ENCODE measurements at places on chromosomes 6 and 20.

GRCh38 chr6:90458353-90459224 is 128.3 kb downstream of the MAP3K7 start:
- peak; percentile 14 for DNase-seq

DNA sequence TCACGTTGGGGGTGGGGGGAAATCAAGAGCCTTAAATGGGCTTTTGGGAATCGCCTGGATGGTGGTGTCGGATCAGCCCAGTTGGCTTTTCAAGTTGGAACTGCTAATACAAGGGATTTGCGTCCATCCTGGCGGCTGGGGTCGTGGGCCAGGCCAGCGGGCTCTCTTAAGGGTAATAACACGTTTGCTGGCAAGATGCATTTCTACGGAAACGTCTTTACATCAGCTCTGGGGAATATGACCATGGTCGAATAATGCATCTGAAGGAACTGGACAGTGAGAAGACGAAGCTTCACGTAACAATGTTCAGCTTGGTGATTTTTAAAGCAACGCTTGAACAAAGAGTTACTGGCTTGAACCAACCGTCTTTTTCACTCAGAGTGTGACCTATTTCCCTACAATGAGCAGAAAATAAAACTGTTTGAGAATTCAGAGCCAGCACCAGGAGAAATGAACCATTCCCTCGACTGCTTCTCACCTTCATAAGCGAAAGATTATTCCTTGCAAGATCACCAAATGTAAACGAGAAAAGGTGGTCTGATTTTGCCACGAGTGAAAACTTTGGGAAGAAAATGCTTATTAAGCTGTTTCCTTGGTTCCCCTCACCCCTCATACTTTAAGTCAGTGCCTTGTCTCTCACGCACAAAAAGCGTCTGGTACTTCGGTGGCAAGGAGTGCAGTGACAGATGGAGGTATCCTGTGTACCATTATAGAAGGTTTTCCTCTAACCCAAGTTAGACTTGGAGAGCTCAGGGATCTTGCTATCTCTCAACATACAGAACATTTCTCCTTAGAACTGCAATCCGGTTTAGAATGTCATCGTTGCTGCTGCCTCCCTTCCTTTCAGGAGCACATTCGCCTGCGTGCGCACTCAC is 1.4 kb upstream of the MARCKS start:
- peak; percentile 34 for DNase-seq

GRCh38 chr6:37479266-37479854 is 20.3 kb downstream of the CCDC167 start:
- no peak for DNase-seq

DNA sequence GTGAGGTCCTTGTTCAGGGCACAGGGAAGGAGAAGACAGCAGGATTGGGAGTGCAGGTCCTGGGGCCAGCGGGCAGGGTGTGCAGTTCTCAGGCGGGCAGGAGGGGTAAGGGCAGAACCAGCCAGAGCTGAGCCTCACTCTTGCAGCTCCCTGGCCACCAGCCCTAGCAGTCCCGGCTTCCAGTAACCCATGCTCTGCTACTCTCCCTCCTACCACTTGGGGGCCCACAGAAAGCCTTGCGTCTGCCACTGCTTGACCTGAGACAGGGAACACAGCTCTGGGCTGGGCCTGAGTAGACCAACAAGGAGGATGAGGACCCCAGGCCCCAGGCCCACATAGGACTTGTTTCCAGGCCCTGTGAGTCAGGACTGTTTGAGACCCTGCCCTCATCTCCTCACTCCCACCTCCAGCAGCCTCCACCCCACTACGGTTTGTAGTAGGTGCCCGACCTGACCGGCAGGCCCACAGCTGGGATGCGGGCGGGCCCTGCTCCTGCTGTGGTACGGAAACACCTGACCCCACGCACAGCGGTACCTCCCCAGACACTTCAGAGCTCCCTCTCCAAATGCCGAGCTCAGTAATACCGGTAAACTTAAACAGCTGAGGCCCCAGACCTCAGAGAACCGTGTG is 39.2 kb downstream of the KCNK5 start:
- DNase-seq: peak; percentile 46

DNA sequence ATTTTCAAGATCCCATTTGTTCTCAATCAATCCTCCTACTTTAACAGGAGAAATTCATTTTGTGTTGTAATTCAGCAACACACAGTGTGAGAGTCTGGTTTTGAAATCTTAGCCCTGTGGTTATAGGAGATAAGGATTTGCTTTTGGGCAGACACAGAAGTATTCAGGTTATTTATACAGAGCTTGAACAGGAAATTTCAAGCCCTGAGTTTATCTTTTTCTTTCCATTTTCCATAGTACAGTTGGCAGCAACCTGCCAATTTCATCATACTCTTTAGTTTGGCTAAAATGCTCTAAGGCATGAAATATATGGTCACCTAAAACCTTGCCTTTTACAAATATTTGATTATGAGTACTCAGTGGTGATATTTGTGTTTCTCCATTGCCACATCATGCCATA is 41.4 kb downstream of the PKIB start:
- DNase-seq: no peak

GRCh38 chr6:6597682-6598081 is 9.2 kb downstream of the LY86 start:
- no peak for DNase-seq

DNA sequence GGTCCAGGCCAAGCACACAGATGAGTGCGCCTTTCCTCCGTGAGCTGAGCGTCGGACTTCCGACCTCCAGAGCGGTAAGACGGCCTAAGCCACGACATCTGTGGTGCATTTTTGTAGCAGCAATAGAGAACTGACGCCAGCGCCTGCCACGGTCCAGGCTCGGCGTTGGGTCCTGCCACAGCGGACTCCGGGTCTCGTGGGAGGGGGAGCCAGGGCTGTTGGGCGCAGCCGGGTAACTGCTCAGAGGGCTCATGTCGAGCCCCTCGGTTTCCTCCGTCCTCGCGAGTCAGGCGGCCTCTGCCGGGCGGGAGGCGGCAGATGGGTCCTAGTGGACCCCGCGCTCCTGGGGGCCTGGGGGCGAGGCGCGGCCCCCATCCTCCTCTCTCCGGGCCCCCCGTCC is 216.1 kb downstream of the QKI start:
- DNase-seq: no peak

GRCh38 chr6:132304891-132305305 is 96.4 kb downstream of the MOXD1 start:
- DNase-seq: no peak

- peak; percentile 89 for DNase-seq
Observed at GRCh38 chr20:53750827-53751619, 157.4 kb upstream of the ZNF217 start.

DNA sequence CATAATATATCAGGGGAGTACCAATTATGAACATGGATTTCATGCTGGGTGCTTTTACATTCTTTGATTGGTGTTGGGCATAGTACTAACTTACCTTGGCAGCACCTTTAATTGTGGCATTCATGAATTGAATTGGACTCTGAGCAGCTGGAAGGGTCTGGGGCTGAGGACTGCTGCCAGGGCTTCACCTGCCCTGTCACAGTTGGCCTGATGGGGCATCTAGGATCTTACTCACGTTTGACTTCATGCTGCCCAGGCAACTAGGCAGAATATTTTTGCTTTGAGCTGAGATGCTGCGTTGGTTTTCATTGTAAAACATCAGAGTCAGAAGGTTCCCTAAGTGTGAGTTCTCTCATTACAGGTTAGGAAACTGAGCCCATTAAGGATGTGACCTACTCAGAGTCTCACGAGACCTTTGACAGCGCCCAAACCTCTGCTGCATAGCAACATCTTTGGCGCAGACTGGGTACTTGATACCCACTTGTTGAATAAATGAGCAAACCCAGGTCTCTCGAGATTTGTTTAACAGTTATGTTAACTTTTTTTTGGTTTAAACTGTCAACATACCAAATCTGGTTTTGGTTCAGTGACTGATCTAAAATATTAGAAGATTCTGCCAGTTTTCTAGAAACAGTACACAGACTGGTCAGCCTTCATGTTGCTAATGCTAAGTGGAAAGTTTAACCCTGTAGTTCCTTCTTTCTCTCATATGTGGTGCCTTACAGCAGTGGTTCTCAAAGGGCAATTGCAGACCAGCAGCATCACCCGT is 104.9 kb downstream of the TCP11 start:
- DNase-seq: no peak

GRCh38 chr6:130020073-130020906 is 1.9 kb downstream of the L3MBTL3 start:
- DNase-seq: peak; percentile 10

DNA sequence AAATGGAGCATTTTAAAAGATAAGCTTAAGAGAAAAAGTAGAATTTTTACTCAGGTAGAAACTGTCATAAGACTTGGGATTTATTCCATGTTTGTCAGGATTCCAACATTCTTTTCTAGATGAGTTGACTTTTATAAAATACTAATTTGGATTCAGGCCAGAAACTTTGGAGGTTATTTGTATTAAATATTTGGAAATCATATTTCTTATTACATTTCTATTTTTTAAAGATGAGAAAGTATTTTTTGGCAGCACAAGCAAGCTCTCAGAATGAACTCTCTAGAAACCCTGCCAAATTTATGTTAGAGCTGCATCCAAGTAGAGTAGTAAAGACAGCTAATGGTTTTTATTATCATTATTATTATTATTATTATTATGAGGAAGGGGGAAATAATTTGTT is 1014.9 kb upstream of the GJE1 start:
- DNase-seq: no peak

- no peak for DNase-seq
Observed at GRCh38 chr6:146546443-146547043, 2.9 kb downstream of the RAB32 start.

GRCh38 chr6:160070427-160070826 is 51.2 kb upstream of the SLC22A1 start:
- no peak for DNase-seq

DNA sequence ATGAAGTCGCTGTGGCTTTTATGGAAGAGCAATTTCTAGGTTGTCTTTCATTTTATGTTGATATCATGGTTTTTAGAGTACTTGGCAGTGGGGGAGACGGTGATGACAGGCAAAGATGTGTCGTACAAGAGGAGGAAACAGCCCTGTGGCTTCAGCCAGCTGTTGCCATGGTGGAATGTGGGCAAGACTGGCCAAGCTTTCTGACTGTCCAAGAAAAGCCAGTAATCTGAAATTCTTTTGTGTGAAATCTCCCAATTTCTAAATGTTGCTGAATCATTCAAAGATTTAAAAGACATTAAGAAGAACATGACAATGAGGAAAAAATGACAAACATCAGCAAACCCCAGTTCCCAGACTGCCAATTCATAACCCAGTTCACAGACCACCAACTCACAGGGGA is 23.1 kb downstream of the PFDN4 start:
- no peak for DNase-seq

DNA sequence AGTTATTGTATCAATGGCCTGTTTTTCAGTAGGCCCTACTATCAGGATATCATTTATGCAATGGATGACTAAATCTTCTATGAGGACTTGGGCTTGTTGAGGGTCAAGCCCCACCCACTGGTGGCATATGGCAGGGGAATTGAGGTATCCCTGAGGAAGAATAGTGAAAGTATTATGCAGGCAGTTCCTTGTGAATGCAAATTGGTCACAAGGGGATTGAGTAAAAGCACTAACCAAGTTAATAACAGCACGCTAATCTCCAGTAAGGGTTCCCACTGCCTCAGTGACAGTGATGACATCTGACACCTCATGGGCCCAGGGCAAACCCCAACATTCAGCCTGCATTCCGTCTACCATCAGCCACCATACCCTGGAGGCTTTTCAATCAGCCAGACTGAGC is 14.9 kb downstream of the BPIFA1 start:
- DNase-seq: no peak

DNA sequence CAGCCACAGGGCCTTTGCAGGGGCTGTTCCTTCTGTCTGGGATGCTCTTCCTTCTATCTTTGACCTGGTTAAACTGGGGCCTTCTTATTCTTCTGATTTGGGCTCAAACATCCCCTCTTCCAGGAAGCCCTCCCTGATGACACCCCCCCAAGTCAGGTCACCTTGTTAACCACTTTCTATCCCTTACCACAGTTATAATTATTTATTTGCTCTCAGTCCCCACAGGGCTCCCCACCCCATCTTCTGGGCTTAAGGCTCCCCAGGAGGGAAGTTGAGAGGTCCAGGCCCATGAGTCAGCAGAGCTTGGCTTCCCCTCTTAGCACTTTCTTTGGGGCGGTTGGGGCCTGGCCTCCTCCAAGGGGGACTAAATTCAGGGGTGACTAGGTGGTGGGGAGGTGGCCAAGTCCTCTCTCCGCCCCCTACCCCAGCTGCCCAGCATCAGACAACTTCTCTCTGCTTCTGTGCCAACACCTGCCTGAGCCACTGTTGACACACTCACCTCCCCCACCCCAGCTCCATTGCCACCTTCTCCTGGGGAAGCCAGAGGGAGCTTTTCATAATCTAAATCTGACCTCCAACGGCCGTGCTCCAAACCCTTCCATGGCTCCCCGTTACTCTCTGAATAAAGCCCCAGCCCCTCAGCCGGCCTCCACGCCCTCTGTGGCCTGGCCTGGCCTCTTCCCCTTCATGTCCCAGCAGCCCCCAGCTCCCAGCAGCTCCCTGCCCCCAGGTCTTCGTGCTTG is 70.0 kb downstream of the CEBPB start:
- no peak for DNase-seq

GRCh38 chr6:96302991-96303390 is 218.6 kb upstream of the UFL1 start:
- no peak for DNase-seq

DNA sequence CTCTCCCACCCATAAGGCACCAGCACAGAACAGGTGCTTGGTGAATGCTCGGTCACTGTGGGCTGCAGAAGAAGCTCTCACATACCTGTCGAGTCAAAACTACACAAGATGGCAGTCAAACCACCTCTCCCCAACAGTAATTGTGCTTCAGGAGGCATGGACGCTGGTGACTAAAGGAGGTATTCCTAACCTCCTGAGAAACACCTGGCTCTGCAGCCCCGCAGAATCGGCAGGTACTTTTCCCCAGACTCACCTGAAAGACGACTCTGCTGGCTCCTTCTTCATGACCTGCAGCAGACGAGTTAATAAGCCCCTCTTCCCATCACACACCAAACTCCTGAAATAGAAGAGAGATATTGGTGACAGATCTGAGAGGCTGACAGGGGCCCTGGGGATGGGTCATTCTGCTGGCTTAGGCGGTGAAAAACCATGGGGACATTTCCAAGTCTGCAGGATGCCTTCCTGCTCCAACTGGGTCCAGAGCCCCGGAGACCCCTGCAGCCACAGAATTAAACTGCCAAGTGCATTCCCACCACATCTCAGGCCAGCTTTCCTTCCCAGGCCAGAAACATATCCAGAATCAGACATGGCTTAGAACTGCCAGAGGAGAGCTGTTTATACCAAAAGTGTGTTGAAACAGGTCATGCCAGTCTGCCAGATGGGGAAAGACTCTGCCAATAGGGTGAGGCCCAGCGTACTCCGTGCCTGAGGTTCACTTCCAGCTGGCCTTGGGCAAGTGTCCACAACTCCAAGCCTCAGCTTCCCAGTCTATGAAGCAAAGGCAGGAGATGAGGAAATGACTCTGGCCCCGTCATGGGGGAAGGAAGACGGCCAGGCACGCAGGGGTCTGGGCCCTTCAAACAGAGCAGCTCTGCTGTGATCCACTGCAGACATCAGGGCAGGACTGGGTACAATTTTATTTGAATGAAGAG is 53.0 kb downstream of the MYH7B start:
- no peak for DNase-seq

GRCh38 chr6:96276305-96276704 is 245.3 kb upstream of the UFL1 start:
- no peak for DNase-seq

GRCh38 chr20:47663354-47664067 is 121.8 kb downstream of the SULF2 start:
- peak; percentile 78 for DNase-seq

- no peak for DNase-seq
Observed at GRCh38 chr20:62624719-62625453, 17.4 kb upstream of the SLCO4A1 start.
